ENCODE measurements at places on chromosomes 2 and 18. TPM values are rescaled to one million over a fixed set of nuclear protein-coding genes. Genes with fewer than 3 reads are reported as not detected.

DNA sequence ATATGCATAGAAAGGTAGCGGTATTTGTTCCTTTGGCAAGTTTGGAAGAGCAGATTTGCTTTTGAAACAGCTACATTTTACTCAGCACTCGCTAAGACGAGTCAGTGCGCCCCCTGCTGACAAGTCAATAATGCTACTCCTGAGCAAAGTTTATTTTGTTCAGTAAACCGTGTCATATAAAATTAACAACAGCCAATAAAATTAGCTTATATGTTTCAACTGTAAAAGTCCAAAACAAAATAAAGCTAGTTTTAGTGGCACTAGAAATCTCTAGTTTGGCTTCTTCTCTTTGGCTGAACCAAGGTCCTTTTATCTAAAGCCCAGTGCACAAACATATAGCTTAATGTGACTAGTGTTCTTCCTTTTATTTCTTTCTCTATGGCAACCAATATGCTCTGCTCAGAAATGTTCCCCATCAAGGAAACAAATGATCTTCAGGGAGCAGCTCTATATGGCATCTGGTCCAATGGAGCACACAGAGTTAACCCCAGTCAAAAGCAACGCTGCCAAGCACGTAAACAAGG lies 4.2 kb upstream of the POU3F3 start:
- no peak for ATAC-seq

- peak; percentile 89 for ATAC-seq
Measured at GRCh38 chr2:101697124-101698013, at the start of gene MAP4K4. Gene MAP4K4, plus strand, starts transcription at chr2:101697707. Its CDS starts 374 bp downstream, at chr2:101698081.

Gene ZSWIM2
- total RNA-seq, result not detected

Gene MTLN
- total RNA-seq, result 153 TPM

- no peak for ATAC-seq
Measured at GRCh38 chr2:227456772-227457171, 15.2 kb upstream of the AGFG1 start.

DNA sequence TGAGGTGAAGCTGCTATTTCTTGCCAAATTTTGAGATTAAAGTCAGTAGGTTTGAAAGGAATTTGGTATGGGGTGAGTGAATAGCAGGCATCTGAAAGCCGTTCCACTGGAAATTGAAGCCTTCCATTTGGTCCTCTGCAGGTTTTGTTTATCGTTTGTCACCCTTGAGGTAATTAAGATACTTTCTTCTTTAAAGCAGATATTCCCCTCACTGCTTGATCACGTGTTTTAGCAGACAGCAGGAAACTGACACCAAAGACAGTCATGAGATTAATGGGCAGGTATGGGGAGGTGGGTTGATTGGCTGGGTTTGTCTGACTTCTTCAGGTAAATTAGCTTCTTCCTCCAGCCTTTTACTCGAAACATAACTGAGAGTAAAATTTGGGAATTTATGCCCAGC lies 10.7 kb downstream of the LPIN1 start:
- no peak for ATAC-seq

Gene LAMA3
- total RNA-seq, result 9.5 TPM

DNA sequence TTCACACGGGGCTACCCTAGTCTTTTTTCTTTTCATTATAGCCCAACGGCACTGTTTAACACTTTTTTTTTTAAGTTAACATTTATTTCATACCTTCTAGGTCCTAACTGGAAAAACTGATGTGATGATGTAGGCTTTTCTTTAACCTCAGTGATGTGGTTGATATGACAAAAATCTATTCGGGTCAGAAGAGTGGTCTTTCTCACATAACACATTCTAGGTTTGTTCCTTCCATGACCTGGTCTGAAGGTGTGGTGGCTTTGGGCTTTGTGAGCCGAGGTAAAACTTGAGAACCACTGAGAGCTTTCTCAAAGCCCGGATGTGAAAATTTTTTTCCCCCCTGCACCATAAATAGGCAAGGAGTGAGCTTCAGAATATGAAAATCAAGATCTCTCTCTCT lies 44.2 kb downstream of the GPD2 start:
- ATAC-seq, result no peak

Gene ERFE
- total RNA-seq, result 0.74 TPM

DNA sequence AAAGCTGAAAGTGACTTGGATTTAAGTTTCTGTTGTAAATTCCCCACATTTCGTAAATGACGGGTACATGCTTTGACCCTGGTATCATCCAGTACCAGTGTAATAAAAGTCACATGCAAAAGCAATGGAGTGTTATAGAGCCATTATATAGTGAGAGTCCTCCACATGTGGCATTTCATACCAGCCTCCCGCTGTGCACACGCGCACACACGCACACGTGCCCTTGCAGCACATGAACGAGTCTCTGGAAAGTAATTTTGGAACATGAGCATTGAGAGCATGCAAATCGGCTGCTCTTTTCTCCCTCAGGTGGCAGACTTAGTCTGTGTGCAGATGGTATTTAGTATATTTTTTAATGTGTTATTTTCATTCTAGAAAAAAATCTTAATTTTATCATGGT lies 198.1 kb downstream of the ZNF407 start:
- no peak for ATAC-seq

- ATAC-seq, result no peak
Measured at GRCh38 chr2:200417366-200417765, 92.5 kb downstream of the KCTD18 start.

Gene APLF
- 5.5 TPM for total RNA-seq

DNA sequence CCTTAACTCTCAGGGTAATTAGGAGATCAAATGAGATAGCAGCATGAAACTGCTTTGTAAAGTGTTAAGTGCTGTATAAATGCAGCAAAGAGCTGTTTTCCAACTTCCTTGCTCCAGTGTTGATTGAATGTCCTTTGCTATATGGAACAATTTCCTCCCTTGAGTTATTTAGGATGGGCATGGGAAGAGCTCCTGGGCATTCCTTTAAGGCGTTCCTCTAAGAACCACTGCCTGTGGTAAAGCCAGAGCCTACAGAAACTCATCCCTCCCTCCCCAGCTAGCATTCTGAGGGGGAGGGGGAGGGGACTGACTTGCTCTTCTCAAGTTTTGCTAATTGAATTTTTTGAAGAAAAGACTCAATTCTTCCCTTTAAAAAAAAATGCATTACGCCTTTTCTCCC lies 1.4 kb downstream of the AKAIN1 start:
- ATAC-seq, result no peak

GRCh38 chr2:152098496-152099366 lies at the start of gene CACNB4:
Gene CACNB4, minus strand, starts transcription at chr2:152099044.
- ATAC-seq, result peak; percentile 34

Gene RALBP1
- 109 TPM for total RNA-seq

DNA sequence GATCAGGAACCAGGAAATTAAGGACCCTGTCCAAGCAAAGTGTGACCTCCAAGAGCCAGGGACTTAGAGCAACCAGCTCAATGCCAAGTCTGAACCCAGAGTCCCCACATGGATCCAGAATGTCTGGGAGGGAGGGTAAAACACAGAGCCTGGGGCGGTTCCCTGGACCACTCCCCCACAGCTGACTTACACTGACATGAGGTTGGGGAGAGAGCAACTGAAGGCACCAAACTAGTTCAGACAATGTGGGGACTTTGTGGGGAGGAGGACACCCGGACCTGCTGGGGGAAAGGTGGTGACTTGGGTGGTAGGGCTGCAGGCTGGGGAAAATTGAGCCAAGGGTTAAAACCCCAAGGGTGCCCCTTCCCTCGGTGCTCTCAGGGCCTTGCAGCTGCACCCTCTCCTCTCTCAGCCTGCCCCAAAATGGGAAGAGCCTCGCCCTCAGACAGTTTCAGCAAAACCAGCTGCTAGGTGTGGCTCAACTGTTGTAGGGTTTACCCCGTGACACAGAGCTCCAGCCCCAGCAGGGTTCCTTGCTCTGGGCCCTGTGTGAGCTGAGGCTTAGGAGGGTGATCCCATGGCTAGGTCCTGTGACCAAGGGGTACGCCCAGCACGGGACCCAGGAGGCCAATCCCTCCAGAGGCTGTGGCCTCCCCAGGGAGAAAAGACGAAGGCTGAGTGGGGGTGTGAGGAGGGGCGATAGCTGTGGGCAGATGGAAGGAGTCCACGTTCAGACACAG lies 28.6 kb downstream of the MARCO start:
- ATAC-seq, result peak; percentile 64

GRCh38 chr2:200471928-200472645 lies 37.8 kb downstream of the KCTD18 start:
- no peak for ATAC-seq

DNA sequence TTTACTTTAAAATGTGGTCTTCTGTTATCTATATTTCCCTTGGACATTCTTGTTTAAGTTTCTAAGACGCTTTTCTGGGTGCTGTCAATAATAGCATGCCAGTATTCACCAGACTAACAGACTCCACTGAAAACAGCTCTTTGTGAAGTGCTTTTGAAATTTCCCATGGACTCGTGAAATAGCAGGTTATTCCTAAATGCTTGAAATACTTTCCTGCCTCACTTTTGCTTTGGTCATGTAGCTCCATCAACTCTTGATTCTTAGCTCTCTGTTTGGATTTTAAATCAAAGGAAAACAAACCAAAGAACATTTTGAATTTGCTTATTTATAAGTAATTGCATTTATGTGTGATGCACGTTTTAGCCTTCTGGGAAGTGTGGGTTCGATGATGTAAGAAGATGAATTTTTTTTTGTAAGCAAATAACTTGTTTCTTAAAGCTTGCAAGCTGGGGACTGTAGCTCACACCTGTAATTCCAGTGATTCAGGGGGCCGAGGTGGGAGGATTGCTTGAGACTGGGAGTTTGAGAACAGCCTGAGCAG lies 147.8 kb downstream of the WDSUB1 start:
- ATAC-seq, result no peak

GRCh38 chr2:65022189-65022588 lies 33.0 kb downstream of the SLC1A4 start:
- no peak for ATAC-seq

- ATAC-seq, result no peak
Measured at GRCh38 chr2:1546023-1546591, 132.8 kb downstream of the TPO start.

Gene IL36G
- 0.78 TPM for total RNA-seq

Gene AOX1
- 125 TPM for total RNA-seq

DNA sequence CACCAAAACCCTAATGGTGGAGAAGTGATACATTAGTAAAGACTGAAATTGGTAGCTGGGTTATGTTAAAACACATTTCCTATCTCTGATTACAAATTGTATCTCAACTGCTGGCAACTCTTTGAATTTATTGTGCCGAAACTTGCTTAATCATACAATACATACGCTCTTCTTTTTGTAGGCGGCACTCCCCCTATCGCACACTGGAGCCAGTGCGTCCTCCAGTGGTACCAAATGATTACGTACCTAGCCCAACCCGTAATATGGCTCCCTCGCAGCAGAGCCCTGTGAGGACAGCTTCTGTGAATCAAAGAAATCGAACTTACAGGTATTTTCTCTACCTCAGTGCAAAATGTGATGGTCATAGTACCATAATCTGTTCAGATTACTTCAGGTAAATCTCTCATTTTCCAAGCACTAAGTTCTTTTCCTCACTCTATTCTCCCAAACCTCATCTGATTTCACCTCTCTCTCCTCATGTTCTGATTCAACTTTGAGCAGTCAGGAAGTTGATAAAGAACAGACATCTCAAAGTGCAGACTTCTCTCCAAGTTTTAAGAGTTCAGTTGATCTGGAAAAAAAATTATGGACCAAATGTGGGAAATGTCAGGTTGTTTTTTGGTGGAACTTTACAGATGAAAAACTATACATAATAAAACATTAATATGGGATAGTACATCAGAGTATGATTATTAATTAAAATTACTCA lies 66.5 kb downstream of the ABI2 start:
- no peak for ATAC-seq

DNA sequence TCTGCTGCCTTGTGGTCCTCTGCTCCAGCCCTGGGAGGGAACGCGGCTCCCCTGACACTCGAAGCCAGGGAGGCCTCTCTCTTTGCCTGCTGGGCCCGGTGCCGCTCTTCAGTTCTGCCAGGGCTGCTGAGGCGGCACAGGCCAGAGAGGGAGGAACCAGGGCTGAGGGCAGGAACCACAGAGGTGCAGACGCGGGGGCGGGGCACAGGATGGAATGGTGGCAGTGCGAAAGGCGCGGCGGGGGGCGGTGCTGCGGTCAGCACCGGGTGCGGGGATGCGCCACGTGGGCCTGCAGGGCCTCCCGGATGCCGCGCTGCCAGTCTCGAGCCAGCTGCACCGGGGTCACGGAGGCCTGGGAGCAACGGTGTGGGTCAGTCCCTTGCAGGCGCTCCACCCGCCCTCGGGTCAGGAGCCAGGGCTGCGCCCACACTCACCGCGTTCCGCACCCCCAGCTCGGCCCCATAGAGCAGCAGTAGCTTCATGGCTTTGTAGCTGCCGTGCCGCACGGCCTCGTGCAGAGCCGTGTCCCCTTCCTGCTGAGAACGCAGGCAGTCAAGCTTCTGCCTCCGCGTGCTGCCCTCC lies 4.4 kb downstream of the ANKRD23 start:
- ATAC-seq, result peak; percentile 45

DNA sequence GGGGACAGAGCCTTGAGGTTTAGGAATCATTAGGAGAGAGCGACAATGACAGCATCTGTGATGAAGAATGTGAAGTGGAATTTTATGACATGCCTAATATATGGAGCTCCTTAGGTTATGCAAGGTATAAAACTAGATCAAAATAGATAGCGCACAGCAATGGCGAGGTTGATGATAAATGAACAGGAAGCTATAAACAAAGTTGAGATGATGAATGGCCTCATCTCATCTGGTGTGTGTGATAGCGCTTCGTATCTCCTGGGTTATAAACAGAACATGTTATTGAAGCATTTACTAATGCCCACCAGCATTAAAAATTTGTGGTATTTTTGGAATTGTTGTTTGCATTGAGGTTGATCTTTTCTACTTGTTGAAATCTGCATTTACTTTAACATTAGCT lies 231.5 kb downstream of the LTBP1 start:
- ATAC-seq, result no peak

Gene CXCR1
- not detected for total RNA-seq

Gene SLC16A14
- 0.85 TPM for total RNA-seq

DNA sequence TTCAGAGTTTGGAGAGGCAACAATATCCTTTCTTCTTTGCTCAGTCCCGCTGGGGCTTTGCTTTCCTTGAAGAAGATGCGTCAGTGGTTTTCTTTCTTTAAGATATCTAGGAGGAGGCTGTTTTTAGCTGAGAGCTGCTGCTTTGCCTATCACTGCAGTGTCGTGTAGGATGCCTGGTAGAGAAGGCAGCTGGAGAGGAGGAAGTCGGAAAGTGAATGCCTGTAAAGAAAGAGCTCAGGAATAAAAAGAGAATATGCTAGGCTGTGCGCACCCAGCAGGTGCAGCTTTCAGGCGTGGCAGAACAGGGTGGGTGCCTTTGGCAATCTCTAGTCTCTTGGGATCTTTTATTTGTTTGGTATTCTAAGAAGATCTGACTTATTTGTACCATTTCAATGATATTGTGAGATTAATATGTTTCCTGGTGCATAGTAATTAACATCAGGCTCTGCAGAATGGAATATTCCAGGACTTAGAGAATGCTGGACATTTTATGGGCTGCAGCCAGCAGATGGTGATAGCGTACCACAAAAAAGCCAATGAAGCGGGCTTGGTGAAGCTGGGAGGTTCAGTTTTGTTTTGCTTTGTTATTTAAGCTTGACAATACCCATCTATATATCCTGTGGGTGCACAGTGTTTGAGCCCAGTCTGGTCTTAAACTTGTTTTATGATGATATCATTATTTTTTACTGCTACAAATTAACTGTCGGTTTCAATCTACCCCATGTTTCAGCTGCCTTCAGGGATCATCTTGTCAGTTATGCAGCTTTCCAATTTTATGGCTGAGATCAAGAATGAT lies 34.9 kb downstream of the CAVIN2 start:
- ATAC-seq, result peak; percentile 78
